ENCODE measurements at places on chromosomes 3 and 15. TPM values are rescaled to one million over a fixed set of nuclear protein-coding genes. Genes with fewer than 3 reads are reported as not detected.

INSYN1 gene
- 13.0 TPM for total RNA-seq

DNA sequence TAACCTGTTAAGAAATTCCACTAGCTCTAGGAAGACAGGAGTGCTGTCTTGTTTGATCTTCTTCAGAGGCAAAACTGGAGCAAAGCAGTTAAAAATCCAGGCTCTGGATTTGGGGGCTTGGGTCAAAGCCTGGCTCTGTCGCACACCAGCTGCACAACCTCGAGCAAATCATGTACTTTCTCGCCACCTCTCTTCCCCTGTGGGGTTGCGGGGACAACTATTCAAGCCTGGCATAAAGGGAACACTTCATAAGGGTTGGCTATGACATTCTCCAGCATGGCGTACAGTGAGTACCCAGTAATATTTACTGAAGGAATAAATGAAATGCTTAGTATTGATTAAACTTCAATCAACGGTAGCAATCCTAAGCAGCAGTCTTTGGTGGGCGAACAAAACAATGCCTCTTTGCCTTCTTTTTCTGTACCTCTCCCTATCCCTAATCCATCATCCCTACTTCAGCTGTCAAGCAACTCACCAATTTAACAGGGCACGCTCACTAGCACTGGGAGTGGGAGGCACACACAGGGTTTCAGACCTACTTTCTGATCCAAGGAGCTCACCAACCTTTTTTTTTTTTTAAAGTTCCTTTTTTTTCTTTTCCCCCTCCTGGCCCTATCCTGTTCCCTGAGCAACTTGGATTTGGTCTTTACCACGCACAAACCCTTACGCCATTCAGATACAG is 33.0 kb downstream of the GNB5 start:
- DNase-seq, result no peak
- no peaks in the 10 kb centered on the region for H3K27me3 ChIP-seq
- H3K36me3 ChIP-seq, result peaks cover 3% of the 10 kb centered on the region
- H3K4me3 ChIP-seq, result no peak overlapping the region

SAMD7 gene
- total RNA-seq, result not detected

DNA sequence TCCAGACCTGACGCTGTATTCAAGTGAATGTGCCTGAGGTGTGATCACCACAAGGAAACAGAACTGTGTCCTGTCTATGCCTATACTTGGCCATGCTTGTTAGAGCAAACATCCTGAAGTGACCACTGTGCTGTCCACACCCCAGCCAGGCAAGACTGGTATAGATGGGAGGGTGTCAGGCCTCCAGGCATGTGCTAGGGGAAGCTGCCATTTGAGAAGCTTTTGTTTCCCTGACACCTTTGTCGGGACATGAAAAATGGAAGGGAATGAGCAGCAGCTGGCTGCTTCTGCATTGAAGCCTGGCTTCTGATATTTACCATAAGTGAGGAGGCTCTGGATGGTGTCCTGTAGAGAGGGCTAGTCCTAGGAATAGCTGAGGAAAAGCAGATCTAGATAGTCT is 106.2 kb downstream of the CPNE4 start:
- no peaks in the 10 kb centered on the region for H3K27me3 ChIP-seq
- no peak overlapping the region for H3K4me3 ChIP-seq
- no peaks in the 10 kb centered on the region for H3K4me1 ChIP-seq
- no peaks in the 10 kb centered on the region for H3K36me3 ChIP-seq

GRCh38 chr3:163056874-163057497 is 1560.4 kb downstream of the OTOL1 start:
- H3K27ac ChIP-seq, result no peak overlapping the region
- DNase-seq, result no peak
- no peak overlapping the region for H3K4me3 ChIP-seq
- H3K4me1 ChIP-seq, result no peaks in the 10 kb centered on the region

DNA sequence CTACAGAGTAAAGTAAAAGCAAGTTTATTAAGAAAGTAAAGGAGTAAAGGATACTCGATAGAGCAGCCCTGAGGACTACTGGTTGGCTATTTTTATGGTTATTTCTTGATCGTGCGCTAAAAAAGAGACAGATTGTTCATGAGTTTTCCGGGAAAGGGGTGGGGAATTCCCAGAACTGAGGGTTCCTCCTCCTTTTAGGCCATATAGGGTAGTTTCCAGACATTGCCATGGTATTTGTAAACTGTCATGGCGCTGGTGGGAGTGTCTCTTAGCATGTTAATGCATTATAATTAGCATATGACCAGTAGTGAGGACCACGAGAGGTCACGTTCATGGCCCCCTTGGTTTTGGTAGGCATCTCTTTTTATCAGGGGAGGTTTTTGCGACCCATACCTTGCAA is 213.1 kb downstream of the OSBPL10 start:
- H3K4me1 ChIP-seq, result peaks cover 2% of the 10 kb centered on the region
- DNase-seq, result no peak
- no peak overlapping the region for H3K27ac ChIP-seq

DNA sequence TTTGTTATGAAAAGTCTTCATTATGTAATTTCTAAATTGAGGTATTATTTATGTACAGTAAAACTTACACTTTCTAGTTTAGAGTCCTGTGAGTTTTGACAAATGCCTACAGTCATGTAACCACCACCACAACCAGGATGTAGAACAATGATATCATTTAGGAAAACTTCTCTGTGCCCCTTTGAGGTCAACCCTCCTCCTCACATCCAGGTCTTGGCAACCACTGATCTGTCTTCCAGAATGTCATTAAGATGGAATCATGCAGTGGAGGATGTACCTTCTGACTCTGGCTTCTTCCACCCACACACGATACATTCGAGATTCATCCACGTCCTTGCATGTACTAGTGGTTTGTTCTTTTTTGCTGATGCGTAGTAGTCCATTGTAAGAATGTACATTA is 23.2 kb downstream of the MINAR1 start:
- no peak overlapping the region for H3K4me3 ChIP-seq
- no peak overlapping the region for H3K27ac ChIP-seq

DNA sequence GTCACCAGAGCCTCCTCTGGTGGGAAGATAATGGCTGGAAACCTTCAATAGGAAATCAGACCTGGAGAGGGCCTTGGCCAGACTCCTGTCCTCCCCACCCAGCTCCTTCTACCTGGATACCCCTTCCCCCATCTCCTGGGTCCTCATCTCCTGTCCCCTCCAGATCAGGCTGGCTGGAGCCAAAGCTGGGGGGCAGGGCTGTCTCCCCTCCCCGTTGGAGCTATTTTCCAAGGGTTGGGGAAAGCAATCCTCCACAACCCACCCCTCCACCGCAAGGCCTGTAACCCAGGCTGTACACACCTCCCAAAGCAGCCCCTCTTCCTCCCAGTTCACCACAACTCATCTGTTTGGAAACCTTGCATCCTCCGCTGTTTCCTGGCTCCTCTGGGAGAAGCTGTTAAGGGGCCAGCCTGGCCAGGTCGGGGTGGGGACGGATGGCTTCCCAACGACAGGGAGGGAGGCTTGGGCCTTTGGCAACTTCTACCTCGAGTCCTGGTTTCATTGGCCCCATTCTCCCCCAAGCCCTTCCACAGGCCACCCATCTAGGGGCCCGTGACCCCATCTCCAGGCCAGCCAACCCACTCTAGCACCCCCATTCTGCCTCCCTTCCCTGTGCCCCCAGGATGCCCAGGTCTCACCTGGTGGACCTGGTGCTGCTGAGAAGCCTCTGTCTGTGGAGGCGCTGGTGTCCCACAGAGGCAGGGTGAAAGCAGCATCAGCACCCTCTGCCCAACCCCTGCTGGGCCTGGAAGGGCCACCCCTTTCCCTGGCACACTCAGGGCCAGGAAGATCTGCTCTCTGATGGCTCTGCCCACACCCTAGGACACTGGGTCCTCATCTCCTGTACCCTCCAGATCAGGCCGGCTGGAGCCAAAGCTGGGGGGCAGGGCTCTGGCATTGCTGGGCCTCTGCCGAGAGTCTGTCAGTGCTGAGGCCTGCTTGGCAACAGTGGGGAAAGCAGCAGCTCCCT is 22.1 kb upstream of the GOLGA6C start:
- H3K4me1 ChIP-seq, result no peaks in the 10 kb centered on the region
- H3K36me3 ChIP-seq, result no peaks in the 10 kb centered on the region
- no peak overlapping the region for H3K27ac ChIP-seq
- DNase-seq, result no peak
- H3K27me3 ChIP-seq, result no peaks in the 10 kb centered on the region

DNA sequence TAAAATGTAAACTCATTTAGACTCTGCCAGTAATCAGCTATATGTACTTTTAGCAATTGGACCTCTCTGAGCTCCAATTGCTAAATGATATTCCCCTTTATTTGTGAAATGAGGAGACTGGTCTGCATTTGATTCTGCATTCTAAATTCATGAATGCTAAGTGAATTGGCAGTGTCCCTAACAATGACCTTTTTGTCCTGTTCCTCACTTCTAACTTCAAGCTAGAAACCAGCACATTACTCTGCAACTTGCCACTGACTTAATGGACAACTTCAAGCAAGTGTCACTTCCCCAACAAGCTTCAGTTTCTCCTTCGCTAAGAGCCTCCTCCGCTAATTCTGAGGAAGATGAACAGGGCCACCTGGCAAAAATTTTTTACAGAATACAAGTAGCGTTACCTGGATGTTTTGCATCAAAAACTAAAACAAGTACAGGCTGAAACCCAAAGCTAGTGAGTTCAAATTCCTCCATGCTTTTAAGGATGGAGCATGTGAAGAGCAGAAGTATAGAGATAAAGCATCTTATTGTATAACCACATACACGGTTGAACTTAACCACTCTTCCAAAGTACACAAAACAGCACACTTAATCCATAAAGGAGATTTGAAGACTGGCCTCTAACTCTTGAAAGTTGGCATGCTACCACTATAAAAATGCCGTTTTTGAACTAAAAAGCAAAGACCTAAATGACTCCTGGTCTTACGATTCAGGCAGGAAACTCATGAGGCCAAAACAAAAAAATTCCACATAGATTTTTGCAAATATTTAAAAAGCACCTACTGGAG is 207.6 kb downstream of the MAGI1 start:
- no peak overlapping the region for H3K4me3 ChIP-seq
- H3K27me3 ChIP-seq, result no peaks in the 10 kb centered on the region
- H3K4me1 ChIP-seq, result peaks cover 5% of the 10 kb centered on the region
- no peaks in the 10 kb centered on the region for H3K36me3 ChIP-seq
- DNase-seq, result no peak
- no peak overlapping the region for H3K27ac ChIP-seq

GRCh38 chr15:38085114-38085513 is 150.7 kb downstream of the TMCO5A start:
- H3K27me3 ChIP-seq, result no peaks in the 10 kb centered on the region
- H3K36me3 ChIP-seq, result no peaks in the 10 kb centered on the region
- no peak for DNase-seq
- no peak overlapping the region for H3K27ac ChIP-seq
- H3K4me3 ChIP-seq, result no peak overlapping the region
- no peaks in the 10 kb centered on the region for H3K4me1 ChIP-seq

DNA sequence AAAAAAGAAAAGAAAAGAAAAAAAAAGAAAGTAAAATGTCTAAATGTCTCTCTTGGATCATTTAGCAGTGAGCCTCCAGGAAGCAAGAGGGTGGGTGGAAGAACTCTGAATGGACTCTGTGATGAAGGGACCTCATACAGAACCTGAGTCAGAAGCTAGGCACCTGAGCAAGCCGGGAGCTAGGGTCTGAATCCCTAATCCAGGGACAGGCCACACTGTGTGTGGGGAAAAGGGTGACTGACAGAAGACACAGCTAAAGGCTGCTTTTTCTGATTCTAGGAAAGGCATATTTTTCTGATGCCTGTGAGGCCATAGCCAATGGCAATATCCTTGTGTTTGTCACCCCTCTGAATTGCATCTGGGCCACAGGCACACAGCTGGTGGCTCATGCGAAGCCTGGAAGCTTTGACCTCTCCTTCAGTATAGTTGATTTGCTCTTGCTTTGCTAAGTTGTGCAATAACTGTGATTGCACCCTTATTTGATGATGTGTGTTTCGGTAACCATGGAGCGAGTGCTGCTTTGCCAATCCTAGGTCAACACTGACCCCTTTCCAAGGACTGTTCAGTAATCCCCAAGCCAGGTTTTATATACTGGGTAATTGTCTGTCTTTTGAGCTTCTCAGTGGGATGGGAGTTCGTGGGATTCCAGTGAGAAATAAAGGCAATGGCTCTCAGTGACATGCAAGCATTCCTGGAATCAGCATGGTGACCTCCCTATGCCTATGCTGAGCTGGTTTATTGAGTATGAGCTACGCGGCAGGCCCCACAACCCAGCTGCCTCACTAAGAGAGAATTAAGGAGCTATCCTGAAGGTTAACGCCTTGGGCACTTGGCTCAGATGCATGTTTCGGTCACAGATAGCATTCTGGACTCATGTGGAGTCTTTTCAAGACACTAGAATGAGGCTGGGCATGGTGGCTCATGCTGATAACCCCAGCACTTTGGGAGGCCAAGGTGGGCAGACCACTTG is 49.0 kb upstream of the OSBPL11 start:
- H3K27me3 ChIP-seq, result no peaks in the 10 kb centered on the region
- H3K36me3 ChIP-seq, result no peaks in the 10 kb centered on the region
- H3K27ac ChIP-seq, result no peak overlapping the region

CD276 gene
- 84.3 TPM for total RNA-seq

DNA sequence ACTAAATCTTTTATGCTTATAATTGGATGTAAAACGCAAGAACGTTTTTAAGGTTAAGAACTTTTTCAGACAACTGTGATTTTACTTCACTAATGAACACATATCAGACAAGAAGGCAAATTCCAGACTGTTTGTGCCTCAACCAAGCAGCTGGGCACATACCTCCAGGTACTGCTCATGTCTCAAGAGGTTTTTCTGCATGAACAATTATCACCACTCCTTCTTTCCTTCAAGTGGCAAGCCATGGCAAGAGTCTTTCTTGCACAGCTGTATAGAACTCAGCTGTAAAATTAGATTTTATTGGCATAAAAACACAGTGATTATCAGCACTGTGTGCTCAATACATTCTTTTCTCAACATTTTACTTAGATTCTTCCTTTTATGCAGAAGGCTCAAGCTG is 64.3 kb downstream of the FNDC3B start:
- H3K27ac ChIP-seq, result peak overlapping the region; percentile 51
- H3K27me3 ChIP-seq, result no peaks in the 10 kb centered on the region
- H3K4me1 ChIP-seq, result peaks cover 16% of the 10 kb centered on the region

GRCh38 chr3:71972031-71972430 is 187.1 kb upstream of the PROK2 start:
- H3K27ac ChIP-seq, result no peak overlapping the region
- no peak overlapping the region for H3K4me3 ChIP-seq
- no peak for DNase-seq
- H3K4me1 ChIP-seq, result no peaks in the 10 kb centered on the region
- H3K36me3 ChIP-seq, result no peaks in the 10 kb centered on the region
- no peaks in the 10 kb centered on the region for H3K27me3 ChIP-seq

MELTF gene
- total RNA-seq, result 21.6 TPM

- H3K4me3 ChIP-seq, result no peak overlapping the region
- H3K4me1 ChIP-seq, result no peaks in the 10 kb centered on the region
- H3K27ac ChIP-seq, result no peak overlapping the region
- no peaks in the 10 kb centered on the region for H3K36me3 ChIP-seq
These were observed 106.3 kb downstream of the NUP210 start for GRCh38 chr3:13313813-13314212.

Data from ascending aorta (tissue), 2 donors.